Stimulated activated CD8-positive, alpha-beta memory T cell treated with anti-CD3 and anti-CD28 coated beads, Interleukin-15, amount 100 ng/mL, for 24 hours (primary cell): ENCODE measurements at places on chromosomes 11 and 22.

GRCh38 chr11:9057007-9057406 is 34.4 kb downstream of the SCUBE2 start:
- no peak for DNase-seq

- DNase-seq = no peak
These were observed 1048.4 kb downstream of the BRD1 start for GRCh38 chr22:48779211-48779643.

DNA sequence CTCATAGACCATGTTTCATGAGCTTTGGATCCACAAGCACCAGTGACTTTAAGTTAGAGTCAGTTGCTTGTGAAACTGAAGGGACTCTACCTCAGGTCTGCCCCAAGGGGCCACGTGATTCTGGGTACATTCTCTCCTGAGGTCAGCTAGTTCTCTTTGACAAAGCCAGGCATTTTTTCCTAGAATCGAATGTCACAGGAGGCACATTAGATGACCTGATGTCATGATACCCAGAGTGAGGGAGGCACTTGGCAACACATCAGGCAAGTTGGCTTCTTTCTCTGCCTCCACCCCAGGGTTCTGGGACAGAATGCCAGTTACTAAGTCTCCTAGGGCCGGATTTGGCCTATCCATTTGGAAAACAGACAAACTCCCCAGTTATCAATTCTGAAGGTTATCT is 93.0 kb downstream of the APIP start:
- DNase-seq = no peak

DNA sequence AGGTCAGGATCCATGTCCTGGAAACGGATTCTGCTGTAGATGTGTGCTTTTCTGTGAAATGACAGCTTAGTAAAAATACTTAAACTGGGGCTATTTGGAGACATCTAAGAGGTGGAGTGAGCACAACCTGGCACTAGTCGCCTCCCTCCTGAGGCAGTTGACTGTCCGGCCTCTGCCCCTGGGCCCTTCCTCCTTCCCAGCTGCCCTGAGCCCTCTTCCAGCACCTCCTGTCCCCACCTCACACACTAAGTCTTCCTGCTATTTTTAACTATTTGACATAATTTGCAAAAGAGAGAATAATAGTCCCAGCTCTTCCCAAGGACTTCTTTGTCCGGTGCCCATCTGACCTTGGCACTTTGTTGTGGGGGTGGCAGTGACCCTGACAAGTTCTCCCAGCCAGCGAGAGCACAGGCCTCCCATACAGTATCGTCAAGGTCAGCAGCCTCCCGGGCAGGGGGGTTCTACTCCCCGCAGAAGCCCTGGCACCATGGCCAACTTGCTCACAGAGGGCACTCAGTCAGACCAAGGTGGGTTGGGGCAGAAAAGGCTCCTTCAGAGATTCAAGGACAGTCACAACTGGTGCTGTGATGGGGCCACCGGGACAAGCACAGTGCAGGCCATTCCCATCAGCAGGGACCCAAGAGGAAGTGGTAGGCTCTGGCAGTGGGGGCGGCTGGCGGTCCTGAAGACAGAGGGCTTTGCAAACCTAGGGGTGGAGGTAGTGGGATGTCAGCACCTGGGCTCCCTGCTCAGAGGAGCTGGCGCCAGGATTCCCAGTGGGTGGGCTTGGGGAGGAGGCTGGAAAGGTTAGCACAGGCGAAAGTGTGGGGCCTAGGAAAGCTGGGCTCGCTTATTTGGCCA is 5.5 kb upstream of the NEAT1 start:
- DNase-seq = no peak

- no peak for DNase-seq
These were observed 39.7 kb upstream of the TH start for GRCh38 chr11:2211113-2211971.

- DNase-seq = no peak
These were observed 1.6 kb upstream of the LZTR1 start for GRCh38 chr22:20980523-20980922.

- DNase-seq = no peak
These were observed 55.4 kb downstream of the PDE2A start for GRCh38 chr11:72618803-72619202.

- DNase-seq = no peak
These were observed 14.3 kb upstream of the SYVN1 start for GRCh38 chr11:65148657-65149056.
